Bone marrow (tissue), 2 donors: ENCODE measurements at places on chromosomes 11 and 22.

DNA sequence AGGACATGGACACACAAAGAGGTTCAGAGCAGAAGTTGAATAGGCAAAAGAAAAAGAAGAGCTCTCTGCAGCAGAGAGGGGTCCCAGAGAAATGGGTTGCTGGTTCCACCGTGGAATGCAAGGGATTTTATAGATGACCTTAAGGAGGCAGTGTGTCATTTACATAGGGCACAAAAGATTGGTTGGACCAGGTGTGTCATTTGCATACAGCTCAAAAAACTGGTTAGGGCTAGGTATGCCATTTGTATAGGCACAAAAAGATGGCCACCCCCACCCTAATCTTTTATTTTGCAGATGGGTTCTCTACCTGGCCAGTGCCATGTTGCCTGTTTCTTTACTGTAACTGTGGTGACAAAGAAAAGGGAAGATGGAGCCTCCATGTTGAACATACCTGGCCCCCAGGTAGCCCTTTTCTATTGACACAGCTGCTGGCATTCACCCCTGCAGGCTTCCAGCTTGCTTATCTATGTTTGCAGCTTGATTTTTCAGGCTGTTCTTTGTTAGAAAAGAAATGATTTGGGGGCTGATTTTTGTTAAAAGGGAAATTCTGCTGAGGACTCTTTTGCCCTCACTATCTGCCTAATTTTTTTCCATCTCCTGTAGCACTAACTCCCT, 3.1 kb upstream of the CAVIN3 start:
- no peak for DNase-seq

GRCh38 chr11:130859886-130860285, 56.4 kb downstream of the SNX19 start:
- no peak for DNase-seq

DNA sequence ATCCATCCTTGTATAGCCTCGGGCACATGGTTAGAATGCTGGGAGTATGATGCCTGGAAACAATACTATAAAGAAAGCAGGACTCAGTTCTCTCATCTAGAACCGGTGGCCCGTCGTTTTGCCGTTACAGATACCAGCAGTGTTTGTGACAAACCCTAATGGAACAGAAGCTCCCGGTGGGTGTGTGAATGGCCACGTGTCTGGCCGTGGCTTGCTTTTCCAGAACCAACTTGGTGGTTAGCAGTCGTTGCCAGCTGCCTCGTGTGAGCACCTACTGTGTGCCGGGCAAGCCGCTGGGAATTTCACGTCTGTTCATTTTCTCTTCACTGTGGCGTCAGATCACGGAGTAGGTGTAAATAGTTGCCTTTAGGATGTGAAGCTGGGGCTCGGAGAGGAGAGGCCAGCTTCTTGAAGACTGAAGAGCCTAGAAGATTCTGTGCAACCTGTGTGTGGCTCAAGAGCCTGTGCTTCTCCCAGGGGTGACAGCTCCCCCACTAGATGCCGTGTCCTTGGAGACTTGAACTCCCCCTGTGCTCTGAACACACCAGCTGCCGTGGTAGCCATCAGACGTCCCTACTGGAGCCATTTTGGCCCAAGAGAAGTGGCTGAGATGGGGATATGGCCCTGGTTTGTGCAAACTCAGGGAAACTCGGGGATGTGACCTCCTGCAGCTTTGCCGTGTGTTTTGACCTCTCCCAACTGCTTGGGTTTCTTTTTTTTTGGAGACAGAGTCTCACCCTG, 57.5 kb upstream of the PPARA start:
- DNase-seq, result no peak

- DNase-seq, result no peak
Measured at GRCh38 chr11:19696073-19696472, 16.6 kb upstream of the NAV2 start.

- no peak for DNase-seq
Measured at GRCh38 chr22:19599626-19600243, 75.5 kb upstream of the CLDN5 start.

GRCh38 chr11:120338107-120338933, 2.1 kb downstream of the ARHGEF12 start:
- no peak for DNase-seq

- DNase-seq, result no peak
Measured at GRCh38 chr22:49976439-49977175, 16.0 kb downstream of the PIM3 start.

- DNase-seq, result no peak
Measured at GRCh38 chr22:46052331-46052771, 75.4 kb upstream of the WNT7B start.

DNA sequence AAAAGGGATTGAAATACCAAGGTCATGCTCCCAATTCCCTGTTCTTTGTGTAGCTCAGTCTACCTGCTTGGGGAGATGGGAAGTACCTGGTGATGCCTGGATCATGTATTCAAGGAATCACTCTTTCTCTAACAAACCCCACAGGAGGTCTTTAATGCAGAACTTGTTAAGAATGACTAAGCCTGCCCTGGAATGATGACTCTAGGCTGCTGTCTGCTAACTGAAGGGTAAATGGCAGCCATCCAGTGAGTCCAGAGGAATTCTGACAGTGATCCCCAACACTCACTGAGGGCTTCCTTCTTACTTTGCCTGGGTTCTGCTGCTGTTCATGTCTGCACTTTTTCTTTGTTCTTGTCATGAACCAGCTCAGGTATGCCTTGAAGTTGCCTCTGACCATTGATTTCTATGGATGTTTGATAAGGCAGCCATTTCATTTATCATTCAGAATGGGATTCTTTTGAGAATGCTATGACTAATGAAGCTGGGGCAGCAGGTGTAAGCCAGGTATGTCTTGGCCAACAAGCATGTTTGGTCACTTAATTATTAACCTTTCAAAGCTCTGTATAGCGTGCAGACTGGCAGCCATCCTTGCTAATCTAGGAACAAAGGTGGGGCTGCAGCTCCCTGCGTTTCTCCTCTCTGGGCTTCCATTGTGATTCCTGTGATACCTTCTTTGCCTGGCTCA, 11.4 kb downstream of the PRSS23 start:
- DNase-seq, result no peak

GRCh38 chr22:24727218-24727851, 47.2 kb downstream of the PIWIL3 start:
- DNase-seq, result no peak

GRCh38 chr11:134844838-134845237, 432.8 kb upstream of the B3GAT1 start:
- DNase-seq, result no peak

- peak; percentile 43 for DNase-seq
Measured at GRCh38 chr11:1807264-1807995, 27.4 kb upstream of the SYT8 start.
